ENCODE measurements at places on chromosomes 2 and 18. TPM values are rescaled to one million over a fixed set of nuclear protein-coding genes. Genes with fewer than 3 reads are reported as not detected.

Gene C2orf81
- total RNA-seq: 1.6 TPM

Gene CAPG
- total RNA-seq: 11.0 TPM

Gene MZT2B
- total RNA-seq: 67.0 TPM

Gene IL36RN
- total RNA-seq: not detected

Gene CNDP1
- 1.9 TPM for total RNA-seq

Gene TGFA
- 7.5 TPM for total RNA-seq

Gene SLC35F5
- total RNA-seq: 231 TPM

Gene DIS3L2
- 67.0 TPM for total RNA-seq

Gene PLGLB2
- total RNA-seq: 5.9 TPM

Gene WIPF1
- total RNA-seq: 3.8 TPM

Gene COX5B
- 142 TPM for total RNA-seq

Gene NRP2
- 37.9 TPM for total RNA-seq

Gene HOXD13
- total RNA-seq: not detected

Gene RTKN
- total RNA-seq: 5.0 TPM

Gene POTEI
- 0.31 TPM for total RNA-seq

Gene UGT1A4
- total RNA-seq: not detected

Gene AMER3
- 45.4 TPM for total RNA-seq

Gene FBXO15
- total RNA-seq: 5.9 TPM

Gene GPR35
- total RNA-seq: 2.5 TPM

Gene CXCR1
- 0.31 TPM for total RNA-seq

Gene PSME4
- total RNA-seq: 75.7 TPM

Gene CPLX4
- total RNA-seq: not detected

Gene CYTIP
- total RNA-seq: 2.5 TPM

Gene IHH
- not detected for total RNA-seq

Gene LRRC30
- not detected for total RNA-seq

Gene PTPN2
- 123 TPM for total RNA-seq

Gene VRK2
- 6.6 TPM for total RNA-seq

Gene FAP
- 1.3 TPM for total RNA-seq

Gene GRB14
- 19.1 TPM for total RNA-seq

Gene KANSL3
- total RNA-seq: 66.0 TPM

Gene INHA
- not detected for total RNA-seq

Gene KCNK3
- 5.0 TPM for total RNA-seq

Gene DNAJC5G
- total RNA-seq: not detected

Gene ABCG5
- total RNA-seq: not detected

Gene PROM2
- total RNA-seq: 9.4 TPM

Gene MPP4
- 0.63 TPM for total RNA-seq

Gene ZAP70
- total RNA-seq: 1.9 TPM

Gene RNF152
- 82.9 TPM for total RNA-seq

Gene VWA3B
- total RNA-seq: 1.3 TPM

Gene GALNT5
- under 0.01 TPM for total RNA-seq

Gene EFHD1
- total RNA-seq: 0.63 TPM

Gene NT5C1B
- not detected for total RNA-seq

Gene SUPT7L
- 46.0 TPM for total RNA-seq

Gene SP9
- 20.0 TPM for total RNA-seq

Gene ACMSD
- not detected for total RNA-seq

Gene SLC5A7
- total RNA-seq: 1.3 TPM

Gene ABCB11
- 1.6 TPM for total RNA-seq

Gene ALPI
- total RNA-seq: not detected

Gene LYPD6B
- total RNA-seq: 13.8 TPM

Gene VSNL1
- 19.7 TPM for total RNA-seq

Gene MIB1
- total RNA-seq: 99.5 TPM

Gene COL4A4
- 0.94 TPM for total RNA-seq

Measured in parietal lobe (tissue), 2 donors.